ENCODE measurements at places on chromosomes 7 and 10.
A peak's percentile ranks its signal among the peaks of the same experiment; 100 is the strongest.

GRCh38 chr10:79404231-79404609 is 41.2 kb downstream of the ZCCHC24 start:
- H3K27me3 ChIP-seq: no peaks in the 10 kb centered on the region
- no peak overlapping the region for H3K4me3 ChIP-seq
- no peak overlapping the region for H3K27ac ChIP-seq
- peaks cover 87% of the 10 kb centered on the region for H3K4me1 ChIP-seq
- peak; percentile 41 for DNase-seq
- H3K36me3 ChIP-seq: no peaks in the 10 kb centered on the region

- H3K4me1 ChIP-seq: no peaks in the 10 kb centered on the region
- no peak for DNase-seq
- no peak overlapping the region for H3K4me3 ChIP-seq
- no peaks in the 10 kb centered on the region for H3K27me3 ChIP-seq
Observed at GRCh38 chr10:54758791-54759190, 42.2 kb downstream of the PCDH15 start.

GRCh38 chr10:33099748-33100147 is 141.7 kb upstream of the ITGB1 start:
- no peak for DNase-seq
- peaks cover 3% of the 10 kb centered on the region for H3K27me3 ChIP-seq
- H3K27ac ChIP-seq: no peak overlapping the region

- H3K4me3 ChIP-seq: no peak overlapping the region
- H3K4me1 ChIP-seq: peaks cover 23% of the 10 kb centered on the region
- H3K27ac ChIP-seq: no peak overlapping the region
Observed at GRCh38 chr10:99850021-99850766, 67.8 kb downstream of the ABCC2 start.

DNA sequence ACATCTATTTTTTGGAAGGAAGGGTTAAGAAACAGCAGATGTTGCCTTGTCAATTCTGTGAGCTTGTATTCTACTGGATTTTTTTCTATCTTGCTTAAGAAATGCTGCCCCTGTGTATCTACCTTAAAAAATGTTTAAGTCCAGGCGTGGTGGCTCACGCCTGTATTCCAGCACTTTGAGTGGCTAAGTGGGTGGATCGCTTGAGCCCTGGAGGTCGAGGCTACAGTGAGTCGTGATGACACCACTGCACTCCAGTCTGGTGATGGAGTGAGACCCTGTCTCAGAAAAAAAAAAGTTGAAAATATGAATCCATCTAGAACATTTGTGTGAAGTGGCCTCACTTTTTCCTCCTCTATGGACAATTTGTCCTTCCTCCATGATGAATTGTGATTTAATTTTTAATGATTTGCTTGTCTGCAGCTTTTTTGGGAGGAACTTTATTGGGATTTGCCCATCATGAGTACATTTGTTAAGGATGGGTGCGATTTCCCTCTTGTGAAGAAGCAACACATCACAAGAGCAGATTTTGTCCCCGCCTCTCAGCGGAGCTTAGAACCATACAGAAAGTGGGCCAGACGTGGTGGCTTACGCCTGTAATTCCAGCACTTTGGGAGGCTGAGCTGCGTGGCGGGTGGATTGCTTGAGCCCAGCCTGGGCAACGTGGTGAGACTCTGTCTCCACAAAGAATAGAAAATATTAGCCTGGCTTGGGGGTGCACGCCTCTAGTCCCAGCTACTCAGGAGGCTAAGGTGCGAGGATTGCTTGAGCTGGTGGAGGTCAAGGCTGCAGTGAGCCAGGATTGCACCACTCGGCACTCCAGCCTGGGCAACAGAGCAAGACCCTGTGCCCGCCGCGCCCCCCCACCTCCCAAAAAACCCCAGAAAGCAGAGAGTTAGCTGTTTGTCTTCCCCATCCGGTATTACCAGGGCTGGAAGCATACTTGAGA is 57.7 kb downstream of the DNAJB6 start:
- H3K27me3 ChIP-seq: no peaks in the 10 kb centered on the region
- H3K36me3 ChIP-seq: no peaks in the 10 kb centered on the region
- H3K4me3 ChIP-seq: no peak overlapping the region

DNA sequence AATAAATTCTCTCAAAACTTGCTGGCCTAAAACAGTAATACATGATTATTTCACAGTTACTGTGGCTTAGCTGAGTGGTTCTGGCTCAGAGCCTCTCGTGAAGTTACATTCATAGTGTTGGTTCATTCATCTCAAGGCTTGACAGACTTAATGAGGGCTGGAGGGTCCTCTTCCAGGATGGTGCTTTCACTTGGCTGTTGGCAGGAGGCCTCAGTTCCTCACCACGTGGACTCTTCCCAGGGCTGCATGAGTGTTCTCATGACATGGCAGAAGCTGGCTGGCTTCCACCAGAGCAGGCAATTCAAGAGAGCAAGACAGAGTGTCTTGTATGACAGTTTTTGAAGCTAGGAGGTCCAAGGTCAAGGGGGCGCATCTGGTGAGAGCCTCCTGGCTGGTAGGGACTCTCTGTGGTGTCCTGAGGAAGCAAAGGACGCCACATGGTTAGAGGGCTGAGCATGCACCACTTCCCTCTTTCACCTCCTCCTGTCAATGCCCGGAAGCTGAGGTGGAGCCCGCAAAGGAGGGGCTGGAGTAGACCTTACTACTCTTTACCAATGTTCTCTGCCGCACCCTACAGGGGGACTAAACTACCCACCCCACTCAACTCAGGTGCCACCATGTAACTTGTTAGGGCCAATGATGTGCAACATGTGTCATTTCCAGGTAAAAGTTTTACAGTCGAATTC is 58.2 kb upstream of the YAE1 start:
- no peak overlapping the region for H3K27ac ChIP-seq
- H3K27me3 ChIP-seq: no peaks in the 10 kb centered on the region
- no peak overlapping the region for H3K4me3 ChIP-seq
- no peaks in the 10 kb centered on the region for H3K36me3 ChIP-seq
- H3K4me1 ChIP-seq: no peaks in the 10 kb centered on the region

GRCh38 chr7:155274633-155275355 is 22.9 kb upstream of the INSIG1 start:
- peaks cover 30% of the 10 kb centered on the region for H3K27me3 ChIP-seq
- H3K4me3 ChIP-seq: no peak overlapping the region
- no peaks in the 10 kb centered on the region for H3K4me1 ChIP-seq

- H3K27me3 ChIP-seq: no peaks in the 10 kb centered on the region
- no peak overlapping the region for H3K4me3 ChIP-seq
- DNase-seq: peak; percentile 85
- H3K27ac ChIP-seq: no peak overlapping the region
- H3K4me1 ChIP-seq: no peaks in the 10 kb centered on the region
Observed at GRCh38 chr7:116929914-116930913, 23.1 kb upstream of the ST7 start.

DNA sequence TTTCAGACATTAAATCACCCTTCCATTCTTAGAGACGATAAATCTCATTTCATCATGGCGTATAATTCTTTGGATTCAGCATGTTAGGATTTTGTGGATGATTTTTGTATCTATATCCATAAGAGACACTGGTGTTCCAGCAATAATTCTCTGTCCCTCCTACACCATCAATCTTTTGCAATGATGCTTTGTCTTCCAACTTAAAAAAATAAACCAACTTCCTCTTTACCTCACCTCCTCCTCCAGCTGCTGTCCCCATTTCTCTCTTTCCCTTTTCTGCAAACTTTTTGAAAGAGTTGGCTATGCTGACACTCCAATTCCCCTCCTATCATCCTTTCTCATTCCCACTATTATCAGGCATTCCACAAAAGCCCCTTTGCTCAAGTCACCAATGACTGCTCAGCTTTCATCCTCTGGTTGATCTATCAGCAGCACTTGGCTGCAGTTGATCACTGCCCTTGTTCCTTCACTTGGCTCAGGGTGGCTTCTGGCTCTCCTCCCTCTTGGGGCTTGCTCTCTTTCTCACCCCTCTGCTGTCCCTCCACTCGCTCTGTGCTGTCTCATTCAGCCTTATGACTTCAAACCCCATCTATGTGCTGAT is 130.0 kb downstream of the ARHGAP22 start:
- no peak overlapping the region for H3K27ac ChIP-seq
- no peaks in the 10 kb centered on the region for H3K36me3 ChIP-seq
- H3K4me1 ChIP-seq: no peaks in the 10 kb centered on the region
- H3K27me3 ChIP-seq: no peaks in the 10 kb centered on the region

- H3K4me3 ChIP-seq: no peak overlapping the region
- H3K4me1 ChIP-seq: peaks cover 8% of the 10 kb centered on the region
- H3K27ac ChIP-seq: no peak overlapping the region
- DNase-seq: peak; percentile 51
- no peaks in the 10 kb centered on the region for H3K27me3 ChIP-seq
- H3K36me3 ChIP-seq: no peaks in the 10 kb centered on the region
Observed at GRCh38 chr10:74207691-74208480, 56.9 kb downstream of the ADK start.

GRCh38 chr7:140333223-140333622 is 65.1 kb downstream of the SLC37A3 start:
- H3K27ac ChIP-seq: peak overlapping the region; percentile 39
- peaks cover 7% of the 10 kb centered on the region for H3K36me3 ChIP-seq
- DNase-seq: peak; percentile 67
- no peaks in the 10 kb centered on the region for H3K4me1 ChIP-seq
